ENCODE measurements at places on chromosomes 3 and 15.

GRCh38 chr3:169128579-169128978, 534.9 kb downstream of the MECOM start:
- DNase-seq: no peak

DNA sequence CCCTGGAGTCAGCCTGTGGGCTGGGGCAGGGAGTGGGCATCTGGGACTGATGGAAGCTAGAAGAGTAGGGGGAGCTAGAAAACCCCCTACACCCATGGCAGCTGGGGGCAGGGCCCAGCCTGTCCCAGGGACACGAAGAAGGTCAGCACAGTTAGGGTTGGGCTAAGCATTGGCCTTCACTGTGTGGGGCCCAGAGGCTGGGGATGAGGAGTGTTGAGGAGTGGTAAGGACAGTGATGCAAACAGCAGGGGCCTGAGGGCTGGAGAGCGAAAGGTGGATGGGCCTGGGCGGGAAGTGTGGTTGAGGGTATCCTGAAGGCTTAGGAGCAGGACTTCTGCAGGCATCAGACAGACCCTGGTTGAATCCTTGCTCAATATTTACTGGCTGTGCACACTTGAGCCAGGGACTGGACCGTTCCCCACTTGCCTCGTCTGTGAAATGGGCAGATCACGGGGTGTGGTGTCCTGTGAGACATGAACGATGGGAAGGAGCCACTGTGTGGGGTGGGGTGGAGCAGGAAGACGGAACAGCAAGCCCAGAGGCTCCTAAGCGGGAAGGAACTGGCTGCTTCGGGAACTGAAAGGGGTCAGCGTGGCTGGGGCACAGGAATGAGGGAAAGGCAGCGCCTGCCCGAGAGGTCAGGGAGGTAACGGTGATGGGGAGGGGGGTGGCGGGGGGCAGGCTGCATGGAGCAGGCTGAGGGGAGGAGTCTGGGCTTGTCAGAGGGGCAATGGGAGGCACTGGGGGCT, 7.3 kb downstream of the PRKCD start:
- DNase-seq: no peak

DNA sequence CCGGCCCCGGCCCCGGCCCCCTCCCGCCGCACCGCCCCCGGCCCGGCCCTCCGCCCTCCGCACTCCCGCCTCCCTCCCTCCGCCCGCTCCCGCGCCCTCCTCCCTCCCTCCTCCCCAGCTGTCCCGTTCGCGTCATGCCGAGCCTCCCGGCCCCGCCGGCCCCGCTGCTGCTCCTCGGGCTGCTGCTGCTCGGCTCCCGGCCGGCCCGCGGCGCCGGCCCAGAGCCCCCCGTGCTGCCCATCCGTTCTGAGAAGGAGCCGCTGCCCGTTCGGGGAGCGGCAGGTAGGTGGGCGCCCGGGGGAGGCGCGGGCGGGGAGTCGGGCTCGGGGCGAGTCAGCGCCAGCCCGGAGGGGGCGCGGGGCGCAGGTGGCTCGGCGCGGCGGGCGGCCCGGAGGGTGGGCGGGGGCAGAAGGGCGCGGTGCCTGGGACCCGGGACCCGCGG, 352 bp downstream of the CHRD start:
- peak; percentile 46 for DNase-seq

GRCh38 chr15:51692154-51692553, 10.9 kb downstream of the SCG3 start:
- no peak for DNase-seq

DNA sequence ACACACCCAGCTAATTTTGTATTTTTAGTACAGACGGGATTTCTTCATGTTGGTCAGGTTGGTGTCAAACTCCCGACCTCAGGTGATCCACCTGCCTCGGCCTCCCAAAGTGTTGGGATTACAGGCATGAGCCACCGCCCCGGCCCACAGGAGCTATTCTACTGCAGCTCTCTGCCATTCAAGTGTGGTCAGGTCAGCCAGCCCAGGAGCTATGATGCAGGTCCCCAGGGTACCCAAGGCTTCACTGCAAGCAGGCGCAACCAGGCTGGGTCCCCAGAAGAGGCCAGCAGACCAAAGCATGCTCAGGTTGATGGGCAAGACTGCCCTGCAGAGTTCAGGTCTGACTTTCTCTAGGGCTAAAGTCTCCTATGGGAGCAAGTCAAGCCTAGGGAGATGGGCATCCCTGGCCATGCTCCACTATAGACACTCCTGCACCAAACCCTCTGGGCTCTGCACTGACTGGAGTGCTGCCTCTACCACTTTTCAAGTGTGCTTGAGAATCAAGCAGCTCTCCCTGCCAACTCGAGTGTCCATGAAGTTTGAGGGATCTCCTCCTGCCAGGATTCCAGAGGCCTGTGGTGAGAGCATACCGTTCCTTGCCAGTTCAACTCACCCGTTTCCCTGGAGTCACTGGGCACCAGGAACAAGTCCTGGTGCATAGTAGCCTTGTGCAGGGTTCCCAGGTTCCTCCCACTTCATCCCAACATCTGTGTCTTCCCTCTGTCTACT, 30.9 kb downstream of the MYO9A start:
- no peak for DNase-seq

DNA sequence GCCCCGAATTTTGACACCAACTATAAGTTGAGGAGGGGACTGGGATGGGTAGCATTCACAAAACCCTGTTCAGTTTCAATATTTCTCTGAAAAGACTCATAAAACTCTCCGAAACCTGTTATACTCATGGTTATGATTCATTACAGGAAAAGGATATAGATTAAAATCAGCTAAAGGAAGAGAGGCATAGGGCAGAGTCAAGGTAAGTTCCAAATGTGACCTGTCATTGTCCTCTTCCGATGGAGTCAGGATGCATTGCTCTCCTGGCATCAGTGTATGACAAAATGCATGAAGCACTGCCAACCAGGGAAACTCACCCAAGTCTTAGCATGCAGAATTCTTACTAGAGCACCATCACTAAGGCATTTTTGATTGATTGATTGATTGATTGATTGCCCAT, 525.0 kb upstream of the NAALADL2 start:
- no peak for DNase-seq

DNA sequence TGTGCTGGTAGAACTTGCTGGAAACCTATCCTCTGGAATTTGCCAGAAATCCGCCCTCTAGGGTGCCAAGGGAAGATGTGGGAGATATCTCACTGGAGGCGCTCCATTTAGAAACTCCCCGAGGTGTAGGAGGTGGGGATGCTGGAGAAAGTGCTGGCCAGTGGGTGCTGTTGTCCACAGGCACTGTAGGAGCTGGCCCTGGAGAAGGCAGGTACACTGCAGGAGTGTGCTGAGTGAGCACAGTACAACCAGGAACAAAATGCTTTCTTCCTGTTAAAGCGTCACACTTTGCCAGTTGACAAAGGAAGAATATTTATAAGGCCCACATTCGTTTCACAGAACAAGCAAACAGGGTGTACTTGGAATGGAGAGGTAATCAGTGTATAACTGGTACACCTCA, 119.9 kb downstream of the CACNA1D start:
- no peak for DNase-seq

DNA sequence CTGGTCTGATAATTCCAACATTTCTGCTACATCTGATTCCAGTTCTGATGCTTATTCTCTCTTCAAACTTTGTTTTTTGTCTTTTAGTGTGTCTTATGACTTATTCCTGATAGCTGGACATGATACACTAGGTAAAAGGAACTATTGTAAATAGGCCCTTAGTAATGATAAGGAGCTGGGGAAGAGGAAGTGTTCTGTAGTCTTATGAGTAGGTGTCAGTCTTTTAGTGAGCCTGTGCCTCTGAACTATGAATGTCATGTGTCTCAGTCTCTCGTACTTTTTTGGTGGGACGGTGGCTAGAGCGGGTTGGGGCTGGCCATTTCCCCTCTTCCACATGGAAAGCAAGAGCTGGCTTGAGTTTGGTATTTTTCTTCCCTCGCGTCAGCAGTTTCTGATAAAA, 41.2 kb downstream of the PCCB start:
- DNase-seq: no peak

DNA sequence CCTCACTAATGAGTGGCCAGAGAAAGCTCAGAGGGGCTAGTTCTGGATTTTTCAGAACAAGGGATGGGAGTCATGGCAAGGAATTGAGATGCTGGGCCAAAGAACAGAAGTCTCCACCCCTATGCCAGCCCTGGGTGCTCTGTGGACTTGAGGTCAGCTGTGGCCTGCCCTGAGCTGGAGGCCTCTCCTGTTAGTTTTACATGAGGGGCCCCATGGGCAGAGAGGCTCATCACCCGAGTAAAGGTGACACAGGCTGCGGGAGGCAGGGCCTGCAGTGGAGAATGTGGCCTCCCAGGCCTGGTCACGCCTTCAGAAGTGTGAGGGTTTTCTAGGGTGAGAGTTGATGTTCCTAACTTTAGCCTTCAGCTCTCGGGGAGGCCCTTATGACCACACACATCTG, 44.9 kb downstream of the ABHD5 start:
- no peak for DNase-seq
